ENCODE measurements at places on chromosomes 13 and 19.

DNA sequence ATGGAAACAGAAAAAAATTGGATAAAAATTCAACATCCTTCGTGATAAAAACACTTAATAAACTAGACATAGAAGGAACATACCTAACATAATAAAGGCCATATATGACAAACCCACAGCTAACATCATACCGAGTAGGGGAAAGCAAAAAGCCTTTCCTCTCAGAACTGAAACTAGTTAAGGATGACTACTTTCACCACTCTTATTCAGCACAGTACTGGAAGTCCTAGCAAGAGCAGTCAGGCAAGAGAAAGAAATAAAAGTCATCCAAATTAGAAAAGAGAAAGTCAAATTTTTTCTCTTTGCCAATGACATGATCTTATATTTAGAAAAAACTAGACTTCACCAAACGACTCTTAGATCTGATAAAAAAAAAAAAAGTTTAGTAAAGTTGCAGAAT is 25.8 kb upstream of the SLC7A9 start:
- no peak for DNase-seq

GRCh38 chr19:30719189-30719998 is 347.2 kb downstream of the ZNF536 start:
- no peak for DNase-seq

DNA sequence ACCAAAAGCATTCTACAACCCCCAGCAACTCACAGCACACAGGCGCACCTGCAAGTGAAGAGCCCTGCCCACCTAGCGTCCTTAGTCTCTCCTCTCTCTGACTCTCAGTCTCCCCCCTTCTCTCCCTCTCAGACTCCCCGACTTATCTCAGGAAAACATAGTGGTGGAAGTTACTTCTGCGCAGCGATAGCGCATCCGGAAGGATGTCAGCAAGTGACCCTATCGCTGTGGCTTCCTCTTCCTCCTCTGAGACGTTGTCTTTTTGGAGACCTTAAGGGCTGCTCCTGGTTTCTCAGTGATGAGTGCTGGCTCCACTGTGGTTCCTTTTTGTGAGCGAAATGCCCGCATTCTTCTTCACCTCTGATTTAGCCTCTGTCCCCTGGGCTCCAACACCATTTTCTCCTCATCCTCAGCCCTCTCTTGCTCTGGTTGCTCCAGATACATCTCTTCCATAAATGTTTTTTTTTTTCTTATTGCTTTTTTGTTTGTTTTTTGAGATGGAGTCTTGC is 1.4 kb upstream of the YIF1B start:
- DNase-seq: no peak

DNA sequence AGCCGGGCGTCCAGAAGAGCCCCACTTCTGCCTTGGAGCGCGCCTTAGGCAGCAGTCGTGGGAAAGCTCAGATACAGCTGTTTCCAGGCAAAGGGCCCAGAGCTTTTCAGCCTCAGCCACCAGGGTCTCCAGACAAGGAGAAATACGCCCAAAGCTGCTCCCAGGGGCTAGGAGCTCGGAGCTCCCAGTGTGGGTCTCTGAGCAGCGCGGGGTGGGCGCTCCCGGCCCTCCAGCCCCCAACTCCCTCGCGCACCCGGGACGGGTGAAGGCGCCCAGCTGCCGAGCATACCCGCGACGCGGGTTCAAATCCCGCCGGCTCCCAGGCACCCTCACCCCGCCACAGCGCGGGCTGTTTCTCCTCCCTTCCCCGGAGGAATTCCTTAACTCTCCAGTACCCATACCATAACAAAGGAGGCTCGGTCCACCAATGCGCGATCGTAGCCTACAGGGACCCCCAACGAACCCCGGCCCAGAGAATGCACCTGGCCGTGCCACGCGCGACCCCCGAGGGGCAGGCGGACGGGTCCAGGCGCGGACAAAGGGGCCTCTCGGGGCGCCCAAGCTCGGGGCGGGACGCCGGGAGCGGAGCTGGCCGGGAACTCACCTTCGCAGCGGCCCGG is 507 bp downstream of the COL4A1 start:
- no peak for DNase-seq

DNA sequence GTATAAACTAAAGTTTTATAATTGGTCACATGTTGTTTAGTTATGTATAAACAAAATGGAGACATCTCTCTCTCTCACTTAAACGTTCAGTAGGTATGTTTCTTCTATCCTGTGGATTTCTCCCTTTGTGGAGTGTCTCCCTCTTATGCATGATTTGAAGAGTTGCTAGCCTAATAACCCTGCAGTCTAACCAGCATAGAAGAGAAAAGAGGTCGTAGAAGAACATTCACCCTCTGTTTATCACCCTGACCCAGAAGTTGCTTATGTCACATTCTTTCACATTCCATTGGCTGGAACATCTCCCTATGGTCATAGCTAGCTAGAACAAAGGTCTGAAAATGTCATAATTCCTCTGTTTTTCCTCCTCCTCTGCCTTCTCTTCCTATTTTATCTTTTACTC is 176.8 kb upstream of the PCDH20 start:
- no peak for DNase-seq

DNA sequence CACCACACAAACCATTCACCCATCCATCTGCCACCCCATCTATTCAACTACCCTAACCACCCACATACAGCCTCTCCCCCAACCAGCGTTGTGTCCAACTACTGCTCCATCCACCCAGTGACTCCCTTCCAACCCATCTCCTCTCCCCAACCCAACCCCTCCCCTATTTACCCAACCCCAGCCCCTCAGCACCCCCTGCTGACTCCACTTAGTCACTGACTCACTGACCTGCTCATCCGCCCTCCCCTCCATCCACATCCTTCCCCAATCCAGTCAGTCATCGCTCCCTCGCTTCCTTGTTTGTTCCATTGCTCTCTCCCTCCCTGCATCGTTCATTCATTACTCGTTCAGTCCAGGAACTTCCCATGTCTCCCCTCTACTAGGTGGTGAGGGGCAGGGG is 39.2 kb downstream of the KCNC3 start:
- DNase-seq: no peak

- DNase-seq: no peak
These were observed 3.7 kb upstream of the GP6 start for GRCh38 chr19:55041627-55042343.

GRCh38 chr13:110268576-110269185 is 38.3 kb downstream of the COL4A1 start:
- no peak for DNase-seq
